ENCODE measurements at places on chromosomes 6 and 20.

GRCh38 chr20:17938871-17939619 lies 29.5 kb downstream of the SNX5 start:
- peak; percentile 71 for DNase-seq

- DNase-seq, result no peak
Observed at GRCh38 chr20:49906101-49906604, 9.2 kb downstream of the SPATA2 start.

DNA sequence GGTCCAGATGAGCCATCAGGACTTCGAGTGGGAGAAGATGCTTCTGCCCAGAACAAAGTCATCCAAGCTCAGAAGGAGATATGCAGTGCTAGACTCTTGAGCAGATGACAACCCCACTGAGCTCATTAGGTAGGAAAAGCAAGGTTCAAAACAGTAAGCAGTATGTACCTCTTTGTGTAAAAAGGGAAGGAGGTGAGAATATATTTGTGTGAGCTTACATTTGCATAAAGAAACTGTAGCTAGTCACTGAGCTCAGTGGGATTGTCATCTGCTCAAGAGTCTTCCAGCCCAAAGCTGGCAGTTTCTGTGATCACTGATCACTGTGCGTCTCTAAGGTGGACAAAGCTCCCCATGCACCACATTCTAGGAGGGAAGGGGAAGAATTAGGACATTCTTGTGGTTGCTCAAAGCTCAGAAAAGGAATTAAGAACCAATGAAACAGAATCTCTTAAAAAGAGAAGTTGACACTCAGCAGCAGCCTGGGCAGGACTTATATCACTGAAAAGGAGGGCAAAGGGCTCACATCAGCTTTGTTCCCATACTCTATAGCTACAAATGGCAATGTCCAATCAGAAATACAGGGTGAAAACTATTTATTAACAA lies 90.0 kb upstream of the MAFB start:
- DNase-seq, result no peak

DNA sequence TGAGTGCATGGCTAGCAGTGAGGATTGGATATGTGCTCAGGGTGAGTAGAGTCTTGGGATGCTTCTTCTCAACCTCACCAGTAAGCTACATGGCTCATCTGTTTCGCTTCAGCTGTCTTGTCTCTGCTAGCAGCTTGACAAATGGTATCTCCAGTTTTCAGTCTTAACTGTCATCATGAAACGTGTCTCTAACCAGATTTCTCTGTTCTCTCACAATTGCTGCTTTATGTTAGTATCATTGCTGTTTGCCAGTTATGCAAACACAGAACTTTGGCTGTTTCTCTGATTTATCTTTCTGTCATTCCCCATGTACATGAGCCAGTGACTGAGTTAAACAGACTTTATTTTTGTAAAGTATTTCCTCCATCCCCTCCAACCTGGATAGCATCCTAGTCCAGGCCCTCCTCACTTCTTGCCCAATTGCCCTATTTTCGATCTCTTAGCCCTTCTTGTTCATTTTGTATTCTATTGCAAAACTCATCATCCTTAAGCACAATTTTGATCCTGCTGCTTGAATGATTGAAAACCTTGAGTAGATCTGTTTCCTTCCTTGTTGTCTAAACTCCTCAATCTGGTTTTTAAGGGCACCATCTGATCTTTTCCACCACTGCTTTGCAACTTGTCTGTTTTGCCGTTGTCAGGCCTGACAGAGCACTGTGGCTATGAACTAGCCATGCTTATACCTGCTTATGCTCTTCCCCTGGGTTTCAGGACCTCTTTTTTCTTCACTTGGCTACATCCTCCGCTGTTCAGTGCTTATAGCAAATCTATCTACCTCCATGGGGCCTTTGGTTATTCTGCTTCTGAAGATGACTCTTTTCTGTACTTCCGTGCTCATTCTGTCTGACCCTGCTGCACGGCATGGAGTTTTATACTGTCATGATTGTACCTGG lies 37.7 kb upstream of the ADIG start:
- DNase-seq, result no peak

DNA sequence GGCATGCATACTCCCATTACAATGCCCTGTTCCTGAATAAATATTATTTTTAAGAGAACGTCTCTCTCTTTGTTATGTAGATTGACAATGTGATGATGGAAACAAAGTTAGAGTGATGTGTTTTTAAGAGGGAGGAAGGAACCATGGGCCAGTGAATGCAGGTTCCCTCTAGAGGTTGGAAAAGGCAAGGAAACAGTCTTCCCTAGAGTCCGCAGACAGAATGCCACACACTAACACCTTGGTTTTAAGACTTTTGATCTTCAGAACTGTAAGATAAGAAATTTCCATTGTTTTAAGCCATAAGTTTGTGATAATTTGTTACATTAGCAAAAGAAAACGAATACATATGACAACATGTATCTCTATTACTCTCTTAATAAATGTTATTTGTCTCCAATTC lies 4.7 kb upstream of the CENPW start:
- DNase-seq, result no peak

- no peak for DNase-seq
Observed at GRCh38 chr6:81575442-81575841, 177.0 kb downstream of the TENT5A start.

DNA sequence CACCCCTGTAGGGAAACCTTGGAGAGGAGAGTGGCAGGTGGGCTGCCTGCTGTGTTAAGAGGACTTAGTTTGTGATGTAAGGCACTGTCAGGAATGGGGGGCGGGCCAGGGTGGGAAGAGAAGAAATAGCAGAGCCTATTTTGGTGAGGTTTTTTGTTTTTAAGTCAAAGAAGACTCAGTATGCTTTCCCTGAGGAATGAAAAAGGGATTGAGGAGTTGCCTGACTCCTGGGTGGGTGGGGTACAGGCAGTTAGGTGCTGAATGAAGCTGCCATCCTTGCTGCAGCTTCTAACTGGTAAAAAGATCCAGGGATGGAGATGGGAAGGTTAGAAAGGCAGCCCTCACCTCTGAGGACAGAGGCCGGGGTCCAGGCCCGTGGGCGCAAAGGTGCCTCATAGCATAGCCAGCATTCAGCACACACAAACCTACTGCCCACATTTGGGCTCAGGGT lies 37.9 kb downstream of the PLCG1 start:
- DNase-seq, result no peak

- DNase-seq, result peak; percentile 43
Observed at GRCh38 chr6:39189915-39190544, 39.2 kb downstream of the KCNK5 start.

- DNase-seq, result no peak
Observed at GRCh38 chr6:20670750-20671149, 136.5 kb downstream of the CDKAL1 start.

DNA sequence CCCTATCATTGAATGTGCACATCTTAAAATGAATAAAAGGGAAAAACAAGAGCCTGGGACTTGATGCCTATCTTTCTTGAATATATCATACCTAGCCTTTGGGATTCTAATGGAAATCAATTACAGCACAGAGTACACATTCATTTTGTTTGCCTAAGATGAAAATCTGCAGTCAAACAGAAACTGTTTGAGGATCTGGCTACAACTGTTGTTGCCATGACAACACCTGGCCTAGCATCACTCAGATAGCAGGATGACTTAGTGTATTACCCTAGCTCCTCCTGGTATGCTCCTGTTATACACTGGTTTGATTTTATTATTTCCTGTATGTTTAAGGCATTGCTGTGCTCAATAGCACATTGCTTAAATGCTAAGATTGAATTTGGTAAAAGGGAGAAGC lies 71.5 kb upstream of the LAMP5 start:
- DNase-seq, result no peak

DNA sequence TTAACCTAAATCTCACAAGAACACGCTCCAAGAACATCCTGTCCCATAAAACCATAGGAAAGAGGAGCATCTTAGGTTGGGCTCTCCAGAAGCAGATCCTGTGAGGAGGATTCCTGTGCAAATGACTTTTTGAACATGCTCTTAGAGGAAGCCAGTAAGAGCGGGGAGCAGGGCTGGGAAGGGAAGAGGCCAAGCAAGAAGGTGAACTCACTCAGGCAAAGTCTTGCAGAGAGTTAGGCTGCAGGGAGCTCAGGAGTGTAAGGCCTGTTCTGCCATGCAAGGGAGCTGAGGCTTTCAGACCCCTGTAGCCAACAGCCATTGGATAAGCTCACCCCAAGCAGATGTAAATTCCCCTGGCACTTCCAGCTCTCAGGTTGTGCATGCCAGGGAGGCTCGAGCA lies 63.6 kb upstream of the LY86 start:
- no peak for DNase-seq

- no peak for DNase-seq
Observed at GRCh38 chr20:4065391-4065844, 50.1 kb upstream of the RNF24 start.

- no peak for DNase-seq
Observed at GRCh38 chr6:82208913-82209312, 38.6 kb downstream of the IBTK start.

GRCh38 chr6:81767163-81767891 lies 14.8 kb upstream of the TENT5A start:
- no peak for DNase-seq

- peak; percentile 95 for DNase-seq
Observed at GRCh38 chr6:16723826-16724225, 37.4 kb downstream of the ATXN1 start.

DNA sequence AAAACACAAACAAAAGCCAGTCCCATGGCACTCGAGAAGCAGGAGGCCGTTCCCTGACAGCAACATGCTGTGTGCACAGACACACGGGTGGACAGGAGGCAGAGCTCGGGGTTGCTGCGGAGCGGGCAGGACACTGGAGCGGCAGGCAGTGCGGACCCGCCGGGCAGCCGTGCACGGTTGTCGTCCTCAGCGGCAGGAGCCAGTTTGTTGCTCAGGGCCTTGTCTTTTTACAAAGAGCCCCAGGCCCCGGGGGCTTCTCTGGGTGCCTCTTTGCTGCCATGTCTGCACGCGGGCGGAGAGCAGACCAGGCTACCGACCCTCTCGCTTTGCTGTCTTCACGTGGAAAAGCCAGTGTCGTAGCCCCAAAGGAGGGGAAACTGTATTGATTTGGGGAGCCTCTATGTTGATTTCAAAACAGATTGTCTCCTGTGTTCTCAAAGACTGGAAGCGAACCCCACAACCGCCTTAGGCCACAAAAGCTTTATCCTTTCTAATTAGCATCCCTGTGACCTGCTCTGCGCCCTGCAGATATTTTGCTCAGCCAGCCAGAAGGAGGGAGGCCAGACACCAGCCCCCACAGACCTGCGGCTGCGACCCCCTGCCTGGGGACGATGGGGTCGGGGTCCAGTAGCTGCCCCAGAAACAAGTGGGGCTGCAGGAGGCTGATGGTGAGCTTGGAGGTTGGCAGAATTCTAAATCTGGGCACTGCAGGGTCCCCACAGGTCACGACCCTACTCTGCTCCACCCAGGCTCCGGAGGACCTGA lies 50.2 kb downstream of the ERMARD start:
- no peak for DNase-seq

DNA sequence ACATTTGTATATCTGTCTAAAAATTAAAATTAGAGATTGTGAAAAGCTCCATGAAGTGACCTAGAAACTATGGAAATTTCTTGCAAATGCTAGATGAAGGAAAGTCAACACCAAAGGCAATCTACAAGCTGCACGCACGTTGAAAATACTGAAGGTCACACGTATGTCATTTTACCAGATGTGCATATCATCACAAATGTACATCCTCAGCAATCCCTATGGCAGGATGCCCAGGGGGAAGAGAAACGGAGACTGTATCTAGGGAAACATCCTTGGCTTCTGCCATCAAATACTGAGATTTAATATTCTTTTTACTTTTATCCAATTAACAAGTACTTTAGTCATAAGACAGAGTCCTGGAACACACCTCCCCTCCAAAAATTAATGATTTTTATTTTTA lies 672.0 kb downstream of the RNF144B start:
- DNase-seq, result no peak

DNA sequence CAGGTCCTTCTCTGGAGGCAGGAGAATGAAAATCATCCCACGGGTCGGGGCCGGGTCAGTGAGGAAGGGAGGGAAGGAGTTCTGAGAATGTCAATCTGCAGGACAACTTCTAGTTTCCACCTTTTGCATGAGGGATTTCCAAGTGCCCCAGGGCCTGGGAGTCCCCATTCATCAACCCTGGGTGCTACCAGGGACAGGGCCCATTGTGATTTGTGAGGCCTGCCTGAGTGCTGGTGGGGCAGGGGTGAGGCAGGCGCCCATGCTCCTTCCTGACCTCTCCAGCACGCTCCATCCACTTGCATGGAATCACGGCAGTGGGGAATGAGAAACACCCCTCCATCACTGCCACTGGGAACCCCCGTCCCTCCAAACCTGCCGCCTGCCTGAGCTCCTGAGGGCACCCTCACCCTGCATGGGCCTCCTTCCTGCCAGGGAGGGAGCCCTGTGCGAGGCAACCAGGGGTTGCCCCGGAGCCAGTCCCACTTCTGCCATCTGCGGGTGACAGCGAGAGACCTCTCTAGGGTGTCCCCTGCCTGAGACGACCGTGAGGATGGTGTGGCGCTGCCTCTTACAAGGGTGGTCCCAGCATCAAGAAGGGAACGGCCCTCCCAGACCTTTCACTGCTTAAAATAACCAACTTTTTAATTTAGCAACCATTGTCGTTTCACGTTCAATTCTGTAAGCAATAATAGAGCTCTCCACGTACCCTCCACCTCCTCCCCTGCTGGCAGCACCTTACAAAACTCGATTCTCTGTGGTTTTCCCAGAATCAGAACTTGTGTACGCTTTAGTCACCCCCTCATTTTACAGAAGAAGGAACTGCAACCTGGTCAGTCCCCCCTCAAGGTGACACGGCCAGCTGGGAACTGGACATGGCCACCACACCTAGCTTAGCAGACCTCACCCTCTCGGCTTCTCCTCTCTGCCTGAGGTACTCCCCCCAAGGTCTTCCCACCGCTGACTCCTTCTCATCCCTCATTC lies 28.6 kb downstream of the PMEPA1 start:
- no peak for DNase-seq

GRCh38 chr6:63649847-63650265 lies 14.3 kb downstream of the PHF3 start:
- no peak for DNase-seq

- no peak for DNase-seq
Observed at GRCh38 chr6:20839630-20840029, 305.4 kb downstream of the CDKAL1 start.

GRCh38 chr20:23069108-23069507 lies 17.0 kb downstream of the CD93 start:
- DNase-seq, result no peak

- DNase-seq, result no peak
Observed at GRCh38 chr6:105982761-105983540, 103.2 kb upstream of the PRDM1 start.

- DNase-seq, result no peak
Observed at GRCh38 chr6:41747256-41748101, at the start of gene PGC. Gene PGC (minus strand): TSS chr6:41747397. CDS start chr6:41747334, 63 bp downstream.

- no peak for DNase-seq
Observed at GRCh38 chr6:44044154-44044539, 83.1 kb downstream of the MRPL14 start.

GRCh38 chr20:51022803-51023616 lies at the start of gene KCNG1:
Gene KCNG1 (minus strand): TSS chr20:51023107. CDS start chr20:51010338, 12,769 bp downstream.
- DNase-seq, result peak; percentile 93

GRCh38 chr20:41173161-41173721 lies 35.9 kb downstream of the PLCG1 start:
- DNase-seq, result peak; percentile 62

DNA sequence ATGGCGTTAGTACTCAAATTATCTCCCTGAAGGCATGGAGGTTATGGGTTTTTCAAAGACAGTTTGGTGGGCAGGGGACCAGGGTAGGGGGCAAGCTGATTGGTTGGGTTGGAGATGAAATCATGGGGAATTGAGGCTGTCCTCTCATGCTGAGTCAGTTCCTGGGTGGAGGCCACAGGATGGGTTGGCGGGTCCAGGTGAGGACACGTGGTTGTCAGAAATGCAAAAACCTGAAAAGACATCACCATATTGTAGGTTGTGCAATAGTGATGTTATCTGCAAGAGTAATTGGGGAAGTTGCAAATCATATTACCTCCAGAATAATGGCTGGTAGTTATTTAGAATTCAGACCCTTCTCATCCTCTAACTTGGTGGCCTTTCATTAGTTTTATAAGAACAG lies 30.1 kb downstream of the GPX6 start:
- no peak for DNase-seq

All from Daoy (cell line).